ENCODE measurements at places on chromosomes 16 and 17.

- DNase-seq, result peak; percentile 87
- H3K27me3 ChIP-seq, result no peaks in the 10 kb centered on the region
- peaks cover 3% of the 10 kb centered on the region for H3K4me1 ChIP-seq
- no peak overlapping the region for H3K27ac ChIP-seq
- H3K4me3 ChIP-seq, result no peak overlapping the region
Observed at GRCh38 chr16:31138621-31139578, 3.4 kb upstream of the PRSS8 start.

DNA sequence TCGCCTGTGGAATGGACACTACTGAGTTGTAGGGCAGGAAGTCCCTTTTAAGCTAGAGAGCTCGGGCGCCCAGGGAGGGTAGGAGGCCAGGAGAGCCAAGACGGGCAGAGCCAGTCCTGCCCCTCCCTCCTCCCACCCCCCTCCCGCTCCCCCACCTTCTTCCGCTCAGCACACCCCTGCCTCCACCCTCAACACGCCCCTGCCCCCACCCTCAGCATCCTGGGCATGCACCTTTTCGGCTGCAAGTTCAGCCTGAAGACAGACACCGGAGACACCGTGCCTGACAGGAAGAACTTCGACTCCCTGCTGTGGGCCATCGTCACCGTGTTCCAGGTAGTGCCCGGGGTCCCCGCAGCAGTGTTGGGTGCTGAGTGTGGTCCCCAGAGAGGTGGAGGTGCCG is 18.3 kb downstream of the TPSG1 start:
- no peak overlapping the region for H3K4me3 ChIP-seq
- no peak for DNase-seq
- H3K27ac ChIP-seq, result no peak overlapping the region
- no peaks in the 10 kb centered on the region for H3K36me3 ChIP-seq

DNA sequence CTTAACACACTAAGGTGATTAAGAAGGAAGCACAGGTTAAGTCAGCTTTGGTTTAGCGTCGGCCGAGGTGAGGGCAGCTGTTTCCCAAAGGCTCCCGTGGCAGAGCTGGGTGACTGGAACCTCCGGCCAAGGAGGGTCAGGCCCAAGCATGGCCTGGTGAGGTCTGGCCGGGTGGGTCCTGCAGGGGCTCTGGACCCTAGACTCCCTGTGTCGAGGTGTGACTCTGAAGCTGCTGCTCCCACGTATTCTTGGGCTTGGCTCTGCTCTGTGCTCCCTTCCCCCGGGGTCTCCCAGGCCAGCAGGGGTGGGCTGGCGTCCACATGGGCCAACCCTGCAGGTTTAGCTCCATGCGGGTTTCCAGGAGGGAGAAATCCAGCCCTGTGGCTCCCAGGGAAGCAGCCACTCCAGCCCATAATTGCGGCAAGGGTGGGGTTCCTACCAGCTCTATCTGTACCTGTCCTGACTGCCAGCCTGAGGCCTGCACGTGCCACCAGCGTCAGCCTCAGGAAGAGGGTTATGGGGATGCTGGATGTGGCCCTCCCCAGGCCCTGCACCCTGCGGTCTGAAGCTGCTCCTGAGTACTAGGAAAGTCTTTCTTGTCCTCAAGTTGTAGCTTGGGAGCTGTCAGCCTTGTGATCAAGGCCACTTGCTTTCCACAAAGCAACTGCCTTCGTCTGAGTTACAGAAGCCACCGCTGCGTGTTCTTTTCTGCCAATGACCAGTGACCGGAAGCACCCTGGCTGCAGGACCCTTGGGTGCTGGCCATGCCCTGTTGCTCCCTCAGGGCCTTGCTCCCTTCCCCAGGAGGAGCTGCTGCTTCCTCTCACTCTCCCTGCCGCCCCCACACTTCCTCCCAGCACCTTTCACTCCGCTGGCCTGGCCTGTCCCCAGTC is 4.8 kb downstream of the CDK5R1 start:
- DNase-seq, result no peak
- H3K27ac ChIP-seq, result no peak overlapping the region
- no peak overlapping the region for H3K4me3 ChIP-seq
- H3K36me3 ChIP-seq, result no peaks in the 10 kb centered on the region
- peaks cover 5% of the 10 kb centered on the region for H3K4me1 ChIP-seq
- no peaks in the 10 kb centered on the region for H3K27me3 ChIP-seq

- DNase-seq, result peak; percentile 88
- H3K27ac ChIP-seq, result no peak overlapping the region
- H3K36me3 ChIP-seq, result peaks cover 3% of the 10 kb centered on the region
- no peaks in the 10 kb centered on the region for H3K27me3 ChIP-seq
- H3K4me1 ChIP-seq, result peaks cover 2% of the 10 kb centered on the region
Observed at GRCh38 chr17:57834146-57834741, 15.6 kb downstream of the MRPS23 start.

GRCh38 chr17:29577001-29577370 is 8.5 kb downstream of the TP53I13 start:
- no peak overlapping the region for H3K27ac ChIP-seq
- H3K36me3 ChIP-seq, result no peaks in the 10 kb centered on the region
- no peak overlapping the region for H3K4me3 ChIP-seq
- DNase-seq, result no peak
- H3K4me1 ChIP-seq, result no peaks in the 10 kb centered on the region
- H3K27me3 ChIP-seq, result no peaks in the 10 kb centered on the region

DNA sequence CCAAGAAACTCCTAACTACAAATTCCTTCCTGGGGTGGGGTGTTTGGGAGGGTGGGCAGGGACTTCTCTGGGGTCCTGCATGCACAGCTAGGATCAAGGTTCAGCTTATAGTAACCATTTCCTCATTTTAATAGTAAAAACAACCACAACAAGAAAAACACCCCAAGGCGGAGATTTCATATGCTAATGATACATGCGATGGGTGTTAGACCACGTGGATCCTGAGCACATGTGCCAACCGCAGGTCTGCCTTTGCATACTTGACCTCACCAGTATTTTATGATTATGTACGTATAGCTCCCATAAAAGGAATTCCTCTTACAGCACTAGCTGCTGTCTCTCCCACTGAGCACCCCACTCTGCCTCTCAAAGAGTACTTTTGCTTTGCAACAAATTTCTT is 1.9 kb downstream of the KRTAP4-11 start:
- H3K27ac ChIP-seq, result no peak overlapping the region
- no peaks in the 10 kb centered on the region for H3K27me3 ChIP-seq
- no peak for DNase-seq
- no peak overlapping the region for H3K4me3 ChIP-seq

GRCh38 chr17:39016193-39017153 is 49.3 kb upstream of the FBXO47 start:
- H3K4me1 ChIP-seq, result no peaks in the 10 kb centered on the region
- H3K4me3 ChIP-seq, result no peak overlapping the region
- H3K27ac ChIP-seq, result no peak overlapping the region

GRCh38 chr17:79104898-79105600 is 30.4 kb downstream of the ENGASE start:
- no peaks in the 10 kb centered on the region for H3K36me3 ChIP-seq
- no peak overlapping the region for H3K4me3 ChIP-seq
- DNase-seq, result no peak
- no peak overlapping the region for H3K27ac ChIP-seq
- no peaks in the 10 kb centered on the region for H3K4me1 ChIP-seq

- DNase-seq, result peak; percentile 75
- no peak overlapping the region for H3K4me3 ChIP-seq
- H3K27me3 ChIP-seq, result no peaks in the 10 kb centered on the region
- H3K4me1 ChIP-seq, result no peaks in the 10 kb centered on the region
- H3K27ac ChIP-seq, result no peak overlapping the region
Observed at GRCh38 chr16:17354141-17354601, 116.6 kb downstream of the XYLT1 start.

GRCh38 chr17:58224315-58224714 is 5.3 kb upstream of the MKS1 start:
- H3K27me3 ChIP-seq, result no peaks in the 10 kb centered on the region
- H3K4me3 ChIP-seq, result no peak overlapping the region
- H3K27ac ChIP-seq, result no peak overlapping the region
- no peaks in the 10 kb centered on the region for H3K36me3 ChIP-seq
- no peaks in the 10 kb centered on the region for H3K4me1 ChIP-seq

DNA sequence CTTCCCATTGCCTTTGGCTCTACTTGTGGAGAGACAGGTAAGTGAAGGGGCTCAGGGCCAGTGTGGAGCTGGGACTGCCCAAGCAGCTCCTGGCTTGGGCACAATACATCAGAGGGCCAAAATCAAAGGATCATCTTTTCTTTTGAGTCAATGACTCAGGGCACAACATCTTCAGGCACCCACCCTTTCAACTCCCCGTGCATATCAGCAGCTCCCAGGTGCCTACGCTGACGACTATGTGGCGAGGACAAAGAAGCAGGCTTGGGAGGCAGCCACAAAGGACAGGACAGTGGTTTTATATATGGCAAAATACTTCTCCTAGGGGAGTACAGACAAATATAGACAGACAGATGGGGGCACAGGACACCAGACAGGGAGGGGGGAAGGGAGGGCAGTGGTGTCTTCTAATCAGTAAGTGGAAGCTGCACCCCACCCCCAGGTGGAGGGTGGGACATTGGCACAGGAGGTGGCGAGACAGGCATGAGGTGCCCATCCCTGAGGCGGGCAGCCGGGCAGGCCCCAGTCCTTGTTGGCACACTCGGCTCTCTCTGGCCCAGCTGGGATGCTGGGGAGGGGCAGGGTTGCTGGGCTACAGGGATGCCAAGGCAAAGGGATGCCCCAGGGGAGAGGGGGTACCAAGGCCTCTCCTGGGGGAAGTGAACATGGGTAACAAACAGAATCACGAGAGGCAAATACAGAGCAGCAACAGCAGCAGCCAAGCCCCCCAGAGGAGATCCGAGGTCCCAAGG is 7.7 kb upstream of the ARL5C start:
- H3K27ac ChIP-seq, result no peak overlapping the region
- H3K27me3 ChIP-seq, result no peaks in the 10 kb centered on the region
- no peaks in the 10 kb centered on the region for H3K4me1 ChIP-seq
- no peak overlapping the region for H3K4me3 ChIP-seq
- H3K36me3 ChIP-seq, result no peaks in the 10 kb centered on the region

DNA sequence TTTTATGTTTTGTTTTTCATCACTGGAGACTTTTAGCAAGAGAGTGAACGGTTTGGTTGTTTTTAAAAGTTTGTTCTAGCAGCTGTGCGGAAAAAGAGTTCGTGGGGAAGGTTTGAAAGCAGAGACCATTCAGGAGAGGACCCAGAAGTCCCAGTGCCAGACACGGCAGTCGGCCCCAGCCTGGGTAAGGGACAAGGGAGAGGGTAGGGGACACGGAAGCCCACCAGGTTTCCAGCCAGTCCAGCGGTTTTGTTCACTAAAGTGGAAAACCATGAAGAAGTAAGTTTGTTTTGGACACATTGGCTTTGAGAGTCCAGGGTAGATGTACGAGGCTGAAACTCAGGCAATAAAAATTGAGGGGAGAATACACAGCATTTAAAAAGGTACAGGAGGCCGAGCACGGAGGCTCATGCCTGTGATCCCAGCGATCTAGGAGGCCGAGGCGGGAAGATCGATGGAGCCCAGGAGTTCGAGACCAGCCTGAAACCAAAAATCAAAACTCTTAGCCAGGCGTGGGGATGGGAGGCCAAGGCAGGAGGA is 56.8 kb upstream of the RPH3AL start:
- H3K4me3 ChIP-seq, result no peak overlapping the region
- H3K27me3 ChIP-seq, result no peaks in the 10 kb centered on the region
- H3K27ac ChIP-seq, result no peak overlapping the region
- DNase-seq, result no peak

DNA sequence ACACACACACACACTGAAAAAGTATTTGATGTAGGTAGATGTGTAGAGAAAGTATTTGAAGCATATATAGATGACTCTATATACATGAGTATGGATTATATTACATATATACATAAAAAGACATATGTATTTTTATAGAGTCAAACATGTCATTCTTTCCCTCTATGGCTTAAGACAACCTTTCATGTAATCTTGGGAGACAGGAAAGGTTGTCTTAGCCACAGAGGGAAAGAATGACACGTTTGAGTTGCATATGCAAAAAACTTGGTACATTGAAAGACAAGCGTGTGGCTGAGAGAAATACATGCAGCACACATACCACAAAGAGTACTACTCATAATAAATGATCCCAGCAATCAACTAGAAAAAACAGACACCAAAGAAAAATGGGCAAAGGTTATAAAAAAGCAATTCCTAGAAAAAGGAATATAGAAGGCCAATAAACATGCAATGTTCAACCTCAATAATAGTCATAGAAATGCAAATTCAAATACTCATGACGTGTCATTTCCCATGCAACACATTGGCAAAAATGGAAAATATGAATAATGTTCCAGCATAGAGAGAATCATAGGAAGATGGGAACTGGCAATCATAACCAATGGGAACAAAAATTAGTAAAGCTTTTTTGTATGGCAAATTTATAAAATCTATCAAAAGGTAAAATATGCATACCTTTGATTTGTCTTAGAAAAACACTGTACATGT is 69.0 kb downstream of the SPECC1 start:
- H3K36me3 ChIP-seq, result no peaks in the 10 kb centered on the region
- H3K4me3 ChIP-seq, result no peak overlapping the region
- no peaks in the 10 kb centered on the region for H3K27me3 ChIP-seq
- H3K4me1 ChIP-seq, result peaks cover 7% of the 10 kb centered on the region

GRCh38 chr16:71368958-71369357 is 10.4 kb downstream of the CALB2 start:
- H3K36me3 ChIP-seq, result no peaks in the 10 kb centered on the region
- no peaks in the 10 kb centered on the region for H3K27me3 ChIP-seq
- no peak overlapping the region for H3K4me3 ChIP-seq

DNA sequence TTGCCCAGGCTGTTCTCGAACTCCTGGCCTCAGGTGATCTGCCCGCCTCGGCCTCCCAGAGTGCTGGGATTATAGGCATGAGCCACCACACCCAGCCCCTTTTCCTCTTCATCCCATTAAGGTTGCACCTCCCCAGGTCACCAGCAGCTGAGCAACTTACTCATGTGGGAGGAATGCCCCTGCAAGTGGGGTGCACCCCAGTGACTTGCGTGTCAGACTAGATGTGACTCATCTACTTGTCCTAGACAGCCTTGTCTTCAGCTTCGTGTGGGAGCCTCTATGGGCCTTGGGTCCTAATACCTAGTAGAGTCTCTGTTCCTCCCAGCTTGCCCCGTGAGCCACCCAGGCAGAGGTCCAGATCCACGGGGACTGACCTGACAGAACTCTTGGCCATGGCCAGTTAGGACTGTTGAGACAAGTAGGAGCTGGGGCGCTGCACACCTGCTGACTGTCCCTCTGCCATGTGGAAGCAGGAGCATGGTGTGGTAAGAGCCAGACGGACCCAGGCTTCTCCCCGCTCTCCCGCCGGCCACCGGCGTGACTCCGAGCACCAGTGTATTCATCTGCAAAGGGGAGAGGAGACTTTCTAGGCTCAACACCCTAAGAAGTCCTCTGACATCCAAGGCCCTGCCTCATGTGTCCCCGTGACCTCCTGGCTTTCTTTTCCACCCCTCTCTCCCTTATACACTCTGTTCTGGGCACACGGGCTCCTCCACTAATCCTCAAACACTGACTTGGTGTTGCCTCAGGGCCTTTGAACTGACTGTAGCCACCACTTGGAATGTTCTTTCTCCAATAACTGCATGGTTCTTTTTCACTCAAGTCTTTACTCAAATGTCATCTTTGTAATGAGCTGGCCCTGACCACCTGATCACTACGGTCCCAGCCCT is 11.6 kb upstream of the CBX4 start:
- no peaks in the 10 kb centered on the region for H3K27me3 ChIP-seq
- no peak for DNase-seq
- no peak overlapping the region for H3K4me3 ChIP-seq
- no peak overlapping the region for H3K27ac ChIP-seq
- no peaks in the 10 kb centered on the region for H3K36me3 ChIP-seq
- no peaks in the 10 kb centered on the region for H3K4me1 ChIP-seq

- no peaks in the 10 kb centered on the region for H3K36me3 ChIP-seq
- DNase-seq, result no peak
- no peak overlapping the region for H3K27ac ChIP-seq
- H3K4me1 ChIP-seq, result no peaks in the 10 kb centered on the region
- H3K27me3 ChIP-seq, result no peaks in the 10 kb centered on the region
Observed at GRCh38 chr17:27038676-27039075, 255.2 kb upstream of the WSB1 start.

- no peaks in the 10 kb centered on the region for H3K36me3 ChIP-seq
- H3K4me1 ChIP-seq, result no peaks in the 10 kb centered on the region
- H3K27me3 ChIP-seq, result no peaks in the 10 kb centered on the region
Observed at GRCh38 chr17:63439687-63440086, 6.4 kb downstream of the CYB561 start.
